ENCODE measurements at places on chromosomes 3 and 15.

DNA sequence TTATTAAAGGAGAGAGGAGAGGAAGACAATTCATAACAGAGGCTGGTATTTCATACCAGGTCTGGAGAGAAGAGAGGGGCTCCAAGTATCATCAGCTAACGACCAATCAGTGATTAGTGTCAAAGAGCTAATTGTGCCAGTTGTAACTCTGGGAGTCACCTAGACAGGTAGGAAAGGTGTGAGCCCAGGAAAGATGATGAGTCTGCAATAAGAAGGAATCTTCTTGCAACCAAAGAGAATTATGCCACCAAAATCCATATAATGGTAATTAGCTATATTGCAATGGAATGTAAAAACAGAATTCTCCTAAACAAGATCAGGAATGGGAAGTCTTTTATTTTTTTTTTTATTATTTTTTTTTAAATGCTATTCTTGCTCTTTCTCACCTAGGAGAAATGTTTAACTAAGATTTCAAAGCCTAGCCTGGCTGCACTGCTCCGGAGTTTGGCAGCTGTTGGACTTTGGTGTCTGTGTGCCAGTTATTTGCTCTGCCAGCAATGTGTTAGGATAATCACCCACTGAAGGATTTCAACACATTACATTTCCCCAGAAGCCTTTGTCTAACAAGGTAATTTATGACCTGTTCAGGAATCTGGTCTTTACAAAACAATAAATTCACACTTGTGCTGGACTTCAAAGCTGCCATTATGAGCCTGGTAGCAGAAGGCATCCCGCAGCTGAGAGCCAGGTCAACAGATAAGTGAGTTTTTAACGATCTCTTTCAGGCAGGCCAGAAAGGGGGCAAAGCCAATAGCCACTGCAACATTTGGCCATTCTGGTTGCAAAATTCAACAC is 89.4 kb downstream of the FOXB1 start:
- no peak for DNase-seq

DNA sequence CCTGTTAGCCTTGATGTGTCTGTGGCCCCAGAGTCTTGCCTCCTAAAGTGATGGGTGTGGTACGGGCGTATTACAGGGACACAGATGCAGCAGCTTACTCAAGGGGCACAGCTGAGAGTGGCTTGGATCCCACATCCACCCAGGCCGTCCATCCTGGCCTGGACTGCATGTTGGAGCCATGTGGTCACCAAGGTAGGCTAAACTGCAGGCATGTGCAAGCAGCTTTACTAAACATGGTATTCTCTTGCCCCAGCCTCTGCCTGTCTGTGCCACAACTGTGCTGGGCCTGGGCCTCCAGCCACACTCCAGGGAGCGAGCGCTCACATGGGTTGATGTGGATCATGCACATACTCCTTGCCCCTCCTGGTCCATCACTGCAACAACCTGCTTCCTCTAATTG is 6.1 kb upstream of the GPR62 start:
- no peak for DNase-seq

DNA sequence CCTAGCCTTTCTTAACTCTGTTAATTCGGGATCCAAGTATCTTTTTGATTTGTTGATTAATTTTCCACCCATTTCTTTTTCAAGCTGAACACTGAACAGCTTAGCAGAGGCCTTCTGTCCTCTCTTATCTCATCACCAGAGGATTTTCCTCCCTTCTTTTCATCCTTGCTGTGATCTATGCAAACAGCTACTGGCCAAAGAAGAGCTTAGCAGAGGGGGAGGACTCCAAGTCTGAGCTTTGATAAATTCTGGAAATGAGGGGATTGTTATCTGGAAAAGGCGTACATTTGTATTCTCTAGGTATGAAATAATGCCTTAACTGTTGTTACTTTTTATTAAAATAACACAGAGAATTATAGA is 13.4 kb downstream of the DZIP3 start:
- DNase-seq = no peak

DNA sequence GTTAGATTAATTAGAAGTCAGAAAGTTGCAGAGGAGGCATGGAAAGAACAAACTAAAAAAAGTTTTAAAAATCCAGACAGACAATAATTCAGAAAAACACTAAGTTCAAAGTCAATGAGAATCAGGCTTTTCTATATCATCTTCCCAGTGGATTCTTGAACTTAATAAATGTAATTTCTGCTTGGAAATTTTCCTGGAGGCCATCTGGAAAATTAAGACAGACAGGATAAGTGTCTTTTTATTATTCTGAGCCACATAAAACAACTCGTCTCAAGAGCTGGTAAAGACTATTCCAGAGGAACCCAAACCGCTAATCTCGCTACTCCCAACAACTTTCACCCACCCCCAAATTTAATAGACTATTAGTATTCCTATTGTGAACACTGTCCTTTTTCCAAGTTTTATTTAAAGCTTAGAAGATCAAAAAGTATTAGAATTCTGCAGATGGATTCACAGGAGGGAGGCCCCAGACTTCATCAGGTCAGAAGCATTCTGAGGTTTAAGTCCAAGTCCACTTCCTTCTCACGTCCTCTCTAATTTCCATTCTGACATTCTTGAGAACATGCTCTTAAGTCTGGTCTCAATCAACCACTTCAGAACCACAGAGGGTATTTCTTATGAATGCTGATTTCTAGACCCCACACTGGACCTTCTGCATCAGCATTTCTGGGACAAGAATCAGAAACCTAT is 61.3 kb downstream of the ERC2 start:
- no peak for DNase-seq

GRCh38 chr3:76054404-76054803 is 269.1 kb upstream of the ZNF717 start:
- no peak for DNase-seq

GRCh38 chr3:149619136-149619535 is 38.7 kb downstream of the WWTR1 start:
- DNase-seq = no peak

GRCh38 chr3:183991403-183991802 is 26.3 kb downstream of the ABCC5 start:
- no peak for DNase-seq

GRCh38 chr3:163745204-163745603 is 1333.1 kb downstream of the SI start:
- DNase-seq = no peak

- no peak for DNase-seq
These were observed 8.5 kb upstream of the UBXN7 start for GRCh38 chr3:196440696-196441095.

GRCh38 chr15:65916664-65917406 is 47.5 kb downstream of the RAB11A start:
- no peak for DNase-seq

DNA sequence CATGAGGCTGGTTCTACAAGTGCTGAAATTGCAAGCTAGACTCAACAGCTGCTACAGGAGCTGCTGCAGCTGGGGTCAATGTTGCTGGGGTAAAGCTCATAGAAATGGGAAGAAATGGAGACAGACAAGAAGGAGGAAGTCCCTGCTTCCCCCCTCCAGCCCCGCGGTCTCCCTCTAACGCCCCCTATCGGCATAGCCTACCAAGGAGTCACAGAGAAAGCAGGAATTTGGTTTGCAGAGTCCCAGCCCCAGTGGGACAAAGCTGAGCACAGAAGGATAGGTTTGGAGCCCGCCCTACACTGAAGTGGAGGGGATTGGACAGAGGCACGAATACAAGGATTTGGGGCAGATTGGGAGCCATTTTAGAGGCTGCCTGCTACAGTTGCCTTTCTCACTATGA is 176.9 kb upstream of the ANKRD28 start:
- peak; percentile 70 for DNase-seq

DNA sequence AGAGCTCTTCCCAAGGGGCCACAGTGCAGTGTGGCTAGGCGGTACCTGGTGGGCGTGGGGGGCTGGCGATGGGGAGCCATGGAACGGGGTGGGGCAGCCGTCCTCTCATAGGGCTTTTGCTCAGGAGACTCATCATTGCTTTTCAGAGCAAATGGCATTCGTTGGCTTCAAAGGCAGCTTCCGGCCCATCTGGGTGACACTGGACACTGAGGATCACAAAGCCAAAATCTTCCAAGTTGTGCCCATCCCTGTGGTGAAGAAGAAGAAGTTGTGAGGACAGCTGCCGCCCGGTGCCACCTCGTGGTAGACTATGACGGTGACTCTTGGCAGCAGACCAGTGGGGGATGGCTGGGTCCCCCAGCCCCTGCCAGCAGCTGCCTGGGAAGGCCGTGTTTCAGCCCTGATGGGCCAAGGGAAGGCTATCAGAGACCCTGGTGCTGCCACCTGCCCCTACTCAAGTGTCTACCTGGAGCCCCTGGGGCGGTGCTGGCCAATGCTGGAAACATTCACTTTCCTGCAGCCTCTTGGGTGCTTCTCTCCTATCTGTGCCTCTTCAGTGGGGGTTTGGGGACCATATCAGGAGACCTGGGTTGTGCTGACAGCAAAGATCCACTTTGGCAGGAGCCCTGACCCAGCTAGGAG is 40.8 kb downstream of the MESD start:
- DNase-seq = no peak

DNA sequence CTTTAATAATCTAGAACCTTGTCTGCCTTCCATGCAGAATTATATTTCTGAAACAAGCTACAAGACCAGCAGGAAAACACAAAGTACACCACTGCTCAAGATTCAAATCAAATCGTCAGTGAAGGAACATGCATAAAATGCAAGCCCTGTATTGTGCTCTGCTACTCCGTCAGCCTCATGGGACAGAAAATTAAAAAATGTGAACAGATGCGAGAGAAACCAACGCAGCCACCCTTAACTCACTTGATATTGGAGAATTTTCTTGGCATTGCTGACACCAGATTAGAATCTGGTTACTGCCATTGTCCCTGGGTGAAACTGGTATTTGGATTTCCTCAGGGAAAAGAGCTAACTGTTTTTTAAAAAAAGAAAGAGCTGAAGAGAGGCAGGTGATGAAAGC is 23.6 kb downstream of the ANXA2 start:
- no peak for DNase-seq

- DNase-seq = no peak
These were observed 14.8 kb downstream of the HTR3C start for GRCh38 chr3:184067573-184068055.

DNA sequence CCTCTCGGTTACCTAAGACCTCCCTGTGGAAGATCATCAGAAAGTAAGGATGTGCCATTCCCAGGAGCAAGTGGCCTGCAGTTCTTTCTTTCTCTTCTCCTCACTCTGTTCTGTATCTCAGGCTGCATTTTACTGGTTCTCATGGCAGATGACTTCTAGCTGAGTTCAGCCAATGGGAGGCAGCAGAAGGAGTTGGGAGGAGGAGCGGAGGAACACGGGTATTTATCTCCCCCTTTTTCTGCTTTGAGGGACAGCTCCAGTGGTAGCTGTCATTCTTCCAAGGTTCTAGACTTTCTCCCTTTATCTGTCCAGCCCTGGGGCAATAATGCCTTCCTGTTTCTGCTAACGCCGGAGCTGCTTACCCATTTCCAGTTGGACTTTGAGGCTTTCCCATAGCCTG is 339.9 kb downstream of the NR2F2 start:
- no peak for DNase-seq

DNA sequence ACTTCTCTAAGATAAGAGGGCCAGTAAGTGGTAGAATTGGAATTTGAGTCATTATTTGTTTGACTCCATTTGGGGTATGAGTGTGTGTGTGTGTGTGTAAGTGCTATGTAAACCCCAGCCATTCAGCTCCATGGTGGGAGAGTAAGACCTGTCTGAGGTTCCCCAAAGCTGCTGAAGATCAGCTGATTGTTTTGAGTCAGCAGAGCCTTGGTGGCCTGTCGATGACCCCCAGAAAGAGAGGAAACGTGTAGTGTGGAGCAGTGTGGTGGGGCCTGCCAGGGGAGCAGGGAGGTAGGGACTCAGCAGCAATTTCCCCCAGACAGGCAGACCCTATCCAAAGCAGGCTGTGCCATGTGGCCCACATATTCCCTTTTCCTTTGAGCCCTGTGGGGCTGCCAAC is 5.3 kb downstream of the DVL3 start:
- DNase-seq = no peak

DNA sequence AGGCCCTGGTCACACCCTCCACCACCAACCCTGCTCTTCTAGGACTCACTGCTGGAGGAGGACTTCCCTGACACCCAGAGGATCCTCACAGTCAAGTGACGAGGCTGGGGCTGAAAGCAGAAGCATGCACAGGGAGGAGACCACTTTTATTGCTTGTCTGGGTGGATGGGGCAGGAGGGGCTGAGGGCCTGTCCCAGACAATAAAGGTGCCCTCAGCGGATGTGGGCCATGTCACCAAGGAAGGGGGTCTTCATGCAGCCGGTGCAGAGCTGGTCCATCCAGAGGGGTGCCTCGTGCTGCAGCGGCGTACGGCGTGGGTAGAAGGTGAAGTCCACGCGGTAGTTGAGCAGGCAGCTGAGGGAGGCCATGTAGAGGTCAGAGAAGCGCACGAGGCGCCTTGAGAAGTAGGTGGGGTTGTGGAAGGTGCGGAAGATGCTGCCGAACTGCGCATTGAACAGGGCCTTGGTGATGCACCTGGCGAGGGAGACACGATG is 9.4 kb downstream of the NT5DC2 start:
- no peak for DNase-seq

DNA sequence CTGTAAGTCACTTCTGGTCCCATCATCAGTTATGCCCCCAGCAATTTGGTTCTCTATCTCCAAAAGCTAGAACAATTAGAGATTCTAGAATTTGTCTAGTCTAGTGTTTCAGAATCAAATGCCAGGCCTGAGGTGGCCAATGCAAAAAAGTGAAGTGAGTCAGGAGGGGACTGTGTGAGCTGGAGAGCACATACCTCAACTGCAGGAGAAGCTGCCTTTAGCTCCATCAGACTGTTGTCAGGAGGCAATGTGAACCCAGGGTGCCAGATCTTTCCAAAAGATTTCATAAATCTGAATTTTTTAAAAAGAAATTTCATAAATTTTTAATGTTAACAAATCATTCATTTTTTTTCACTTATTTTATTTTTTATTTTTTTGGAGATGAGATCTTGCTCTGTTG is 80.7 kb upstream of the EOMES start:
- no peak for DNase-seq

- DNase-seq = no peak
These were observed 123.1 kb downstream of the FMN1 start for GRCh38 chr15:33071451-33071850.

DNA sequence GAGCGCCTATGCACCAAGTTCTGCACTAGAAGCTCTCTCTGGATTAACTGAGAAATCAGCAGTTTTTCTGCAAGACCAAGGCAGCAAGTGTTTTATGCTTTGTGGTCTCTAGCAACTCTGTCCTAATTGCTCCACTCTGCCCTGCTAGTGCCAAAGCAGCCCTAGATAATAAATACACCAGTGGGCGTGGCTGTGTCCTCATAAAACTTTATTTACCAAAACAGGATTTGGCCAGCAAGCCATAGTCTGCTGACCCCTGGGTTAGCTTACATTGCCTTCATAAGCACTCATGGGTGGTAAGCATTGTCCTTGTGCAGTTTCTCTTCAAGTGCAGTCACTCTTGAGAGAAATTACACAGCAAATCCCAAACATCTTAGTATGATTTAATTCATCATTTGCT is 30.7 kb upstream of the SLC24A5 start:
- no peak for DNase-seq
